ENCODE measurements at places on chromosomes 1 and 21. TPM values are rescaled to one million over a fixed set of nuclear protein-coding genes. Genes with fewer than 3 reads are reported as not detected.

Gene KLF17
- total RNA-seq, result not detected

Gene SMPDL3B
- 0.27 TPM for total RNA-seq

DNA sequence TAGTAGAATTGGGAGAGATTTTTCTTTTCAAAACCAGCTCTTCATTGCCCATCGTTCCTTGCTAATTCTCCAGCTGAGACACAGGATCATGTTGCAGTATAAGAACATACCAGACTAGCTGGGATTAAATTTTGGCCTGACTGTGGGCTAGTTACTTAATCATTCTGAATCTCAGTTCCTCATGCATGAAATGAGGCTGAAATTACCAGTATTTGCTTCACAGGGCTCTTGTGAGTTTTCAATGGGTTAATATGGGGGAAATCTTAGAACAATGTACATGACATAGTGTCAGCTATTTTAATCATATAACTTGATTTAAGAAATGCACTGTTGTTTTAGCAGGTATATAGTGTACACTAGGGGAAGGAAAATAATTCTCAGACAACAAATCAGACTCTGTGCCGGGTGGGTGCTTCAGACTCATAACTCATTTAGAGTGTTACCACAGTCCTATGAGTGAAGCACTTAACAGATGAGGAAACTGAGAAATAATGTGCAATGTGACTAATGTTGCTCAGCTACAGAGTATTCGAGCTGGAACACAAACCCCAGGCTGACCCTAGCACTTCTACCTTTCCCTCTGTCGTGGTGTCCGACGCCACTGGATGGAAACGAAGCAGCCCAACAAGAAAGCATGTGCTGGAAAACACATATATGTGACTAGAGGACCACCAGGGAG is 137.6 kb upstream of the SGIP1 start:
- no peak for DNase-seq

DNA sequence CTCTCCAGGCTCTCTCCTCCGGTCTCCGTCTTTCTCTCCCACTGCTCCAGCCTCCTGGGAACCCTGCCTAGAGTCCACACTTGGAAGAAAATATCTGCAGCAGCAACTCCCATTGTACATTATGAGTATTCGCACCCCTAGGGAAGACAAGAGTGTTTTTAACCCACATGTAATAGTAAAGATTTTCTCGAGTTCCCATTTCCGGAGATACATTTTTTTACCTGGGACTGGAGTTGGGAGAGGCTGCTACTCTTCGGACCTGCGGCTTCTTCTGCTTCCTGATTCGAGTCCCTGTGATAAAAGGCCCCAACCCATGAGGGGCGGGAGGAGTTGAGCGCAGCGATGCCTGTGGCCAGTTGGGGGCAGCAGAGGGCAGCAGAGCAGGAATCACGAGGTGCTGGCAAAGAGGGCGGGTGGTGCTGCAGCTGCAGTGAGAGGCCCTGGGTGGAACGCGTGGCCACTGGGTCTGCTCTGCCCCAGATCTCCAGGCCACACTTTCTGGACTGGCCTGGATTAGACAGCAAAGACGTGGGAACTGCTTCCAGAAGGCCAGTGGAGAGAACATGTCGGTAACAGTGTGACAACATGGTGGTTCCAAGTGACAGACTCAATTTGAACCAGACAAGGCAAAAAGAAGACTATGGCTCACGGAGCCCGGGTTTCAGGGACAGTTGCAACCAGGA is 221.0 kb upstream of the CSF3R start:
- peak; percentile 86 for DNase-seq

Gene EPB41
- 49.3 TPM for total RNA-seq

DNA sequence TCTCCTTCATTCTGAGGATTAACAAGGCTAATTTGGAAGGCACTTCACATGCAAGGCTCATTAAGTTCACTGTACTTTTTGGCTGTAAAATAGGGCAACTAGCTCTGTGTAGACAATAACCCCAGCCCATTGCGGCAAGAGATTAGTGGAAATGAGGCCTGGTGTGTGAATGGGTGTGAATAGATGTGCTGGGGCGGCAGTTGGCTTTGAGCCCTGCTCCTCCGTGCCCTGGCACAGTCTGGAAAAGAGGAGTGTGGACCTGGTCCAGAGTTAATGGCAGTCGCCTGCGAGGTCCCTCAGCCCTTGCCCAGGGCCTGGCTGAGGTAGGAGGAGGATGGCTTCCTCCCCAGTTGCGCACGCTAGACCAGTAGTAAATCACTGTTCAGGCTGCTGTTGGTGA is 4.8 kb downstream of the KISS1 start:
- no peak for DNase-seq
